T-helper 1 cell treated with Interleukin-12 subunit alpha and Interleukin-12 subunit beta and Interleukin-4 antibody, amounts not matched to agents 30 ng/mL and 1 ng/mL, for 36 hours (primary cell): ENCODE measurements at places on chromosomes 5 and 9. TPM values are rescaled to one million over a fixed set of nuclear protein-coding genes. Genes with fewer than 3 reads are reported as not detected.

ZDHHC11B gene
- not detected in 2 replicates for total RNA-seq

CKMT2 gene
- total RNA-seq: 0.27 TPM in 1 of 2 replicates, not detected in the other

PCDHGA8 gene
- 0.07 and 0.15 TPM in 2 replicates for total RNA-seq

NPDC1 gene
- total RNA-seq: 56.7 and 57.3 TPM in 2 replicates

IL3 gene
- 5.0 and 6.0 TPM in 2 replicates for total RNA-seq

RGMB gene
- 0.22 and 0.37 TPM in 2 replicates for total RNA-seq

RXFP3 gene
- not detected in 2 replicates for total RNA-seq

IQGAP2 gene
- total RNA-seq: 87.6 and 92.8 TPM in 2 replicates

RGS7BP gene
- total RNA-seq: not detected in 2 replicates

KCNV2 gene
- total RNA-seq: not detected in 2 replicates

TTC16 gene
- 0.22 and 0.41 TPM in 2 replicates for total RNA-seq

PPP2R2B gene
- 1.3 TPM in 2 replicates for total RNA-seq

CDH18 gene
- not detected in 2 replicates for total RNA-seq

PCDHGC5 gene
- total RNA-seq: not detected in 2 replicates

PAIP1 gene
- 42.5 and 44.9 TPM in 2 replicates for total RNA-seq

C5orf58 gene
- not detected in 2 replicates for total RNA-seq

C5orf52 gene
- total RNA-seq: 0.32 TPM in 1 of 2 replicates, not detected in the other
